ENCODE measurements at places on chromosomes 7 and 10.

- no peak for DNase-seq
These were observed 1160.6 kb downstream of the GATA3 start for GRCh38 chr10:9215121-9215520.

GRCh38 chr7:130904031-130904757 is 170.2 kb upstream of the KLF14 start:
- DNase-seq, result no peak

- no peak for DNase-seq
These were observed 184.2 kb downstream of the WDR37 start for GRCh38 chr10:1240341-1240775.

GRCh38 chr10:117431160-117431559 is 55.9 kb upstream of the PDZD8 start:
- DNase-seq, result no peak

DNA sequence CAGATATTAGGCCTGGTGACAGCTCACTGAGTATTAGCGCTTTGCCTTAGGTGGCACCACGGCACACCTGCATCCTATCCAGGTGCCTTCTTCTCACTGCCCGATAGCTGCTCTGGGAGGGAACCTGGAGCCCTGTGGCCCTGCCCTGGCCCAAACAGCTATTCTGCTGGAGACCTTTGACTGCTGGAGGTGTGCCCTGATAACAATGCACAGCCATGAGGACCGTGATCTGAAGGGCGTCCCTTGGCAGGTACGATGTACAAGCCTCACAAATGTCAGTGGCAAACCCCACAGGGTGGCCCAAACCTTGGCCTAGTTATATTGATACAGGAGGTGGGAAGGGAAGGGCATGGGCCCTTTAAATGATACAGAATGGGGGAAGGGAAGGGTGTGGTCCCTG is 259.5 kb downstream of the GRID1 start:
- no peak for DNase-seq

GRCh38 chr10:12377658-12378290 is 28.4 kb downstream of the CAMK1D start:
- DNase-seq, result no peak

GRCh38 chr7:116938678-116939077 is 14.6 kb upstream of the ST7 start:
- no peak for DNase-seq

DNA sequence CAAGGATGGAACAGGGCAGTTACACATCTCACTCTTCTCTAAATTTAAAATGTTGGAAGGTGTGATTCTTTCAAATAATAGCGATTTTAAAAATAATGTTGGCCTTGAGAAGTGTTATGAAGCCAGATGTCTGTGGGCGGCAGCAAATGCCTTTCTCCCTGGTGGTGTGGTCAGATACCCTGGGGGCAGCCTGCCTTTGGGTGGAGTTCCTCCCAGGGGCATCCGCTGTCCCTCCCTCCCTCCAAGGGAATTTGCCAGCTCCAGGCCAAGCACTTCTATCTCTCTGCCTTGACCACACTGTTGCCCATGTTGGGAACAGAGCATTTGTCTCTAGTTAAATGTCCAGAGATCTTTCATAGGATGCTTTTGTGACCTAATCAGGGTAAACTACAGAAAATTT is 121.4 kb downstream of the POU6F2 start:
- DNase-seq, result no peak

DNA sequence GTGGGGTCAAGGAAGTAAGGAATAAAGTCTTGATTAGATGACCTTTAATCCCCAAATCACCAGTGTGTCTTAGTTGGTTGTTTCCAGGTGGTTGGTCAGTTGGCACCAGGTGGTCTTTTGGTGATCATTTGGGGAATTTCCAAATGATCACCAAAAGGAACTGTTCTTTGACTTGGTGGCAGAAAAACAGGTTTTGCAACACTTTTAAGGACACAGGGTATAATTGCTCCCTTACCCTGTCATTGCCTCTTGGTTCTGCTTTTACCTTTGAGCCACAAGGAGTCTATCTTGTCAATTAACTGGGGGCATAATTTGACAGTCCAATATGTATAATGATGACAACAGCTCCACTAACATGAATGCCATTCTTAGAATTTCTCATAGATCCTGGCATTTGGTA is 104.2 kb downstream of the ADK start:
- no peak for DNase-seq

GRCh38 chr7:128836729-128837348 is 6.6 kb downstream of the FLNC start:
- no peak for DNase-seq

- DNase-seq, result peak; percentile 8
These were observed 213.6 kb upstream of the FZD1 start for GRCh38 chr7:91050677-91051076.

DNA sequence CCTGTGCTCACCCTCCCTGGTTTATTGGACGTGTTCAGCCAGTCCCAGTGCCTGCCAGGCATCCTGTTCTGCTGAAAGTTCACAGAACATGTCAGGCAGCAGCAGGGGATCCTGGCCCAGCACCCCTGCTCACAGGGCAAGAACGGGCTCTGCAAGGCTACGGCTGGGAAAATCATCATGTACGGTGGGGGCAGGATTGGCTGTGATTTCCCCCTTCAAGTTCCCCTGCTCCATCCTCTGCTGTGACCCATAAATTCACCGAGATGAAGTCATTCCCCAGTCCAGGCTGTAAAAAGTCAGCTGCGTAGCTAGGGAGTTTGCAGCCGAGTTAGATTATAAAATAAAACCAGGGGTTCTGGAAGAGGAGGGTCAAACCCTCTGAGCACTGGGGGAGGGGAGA is 484.1 kb upstream of the ZMIZ1 start:
- DNase-seq, result no peak

DNA sequence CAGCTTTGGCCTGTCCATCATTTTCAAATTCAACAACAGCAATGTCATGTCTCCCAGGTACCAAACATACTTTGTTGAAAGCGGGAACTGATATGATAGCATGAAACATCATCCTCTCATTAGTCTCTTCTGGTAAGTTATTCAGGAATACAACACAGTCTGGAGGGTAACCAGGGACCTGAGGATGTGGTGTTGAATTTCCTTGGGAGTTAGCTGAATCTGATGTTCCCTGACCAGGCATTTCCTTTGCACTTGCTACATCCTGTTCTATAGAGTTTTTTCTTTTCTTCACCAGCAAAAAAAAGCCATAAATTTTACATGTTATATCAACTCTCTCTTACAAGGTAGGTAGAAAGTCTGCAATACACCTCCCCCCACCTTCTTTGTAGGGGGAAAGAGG is 97.8 kb upstream of the AFAP1L2 start:
- DNase-seq, result no peak

DNA sequence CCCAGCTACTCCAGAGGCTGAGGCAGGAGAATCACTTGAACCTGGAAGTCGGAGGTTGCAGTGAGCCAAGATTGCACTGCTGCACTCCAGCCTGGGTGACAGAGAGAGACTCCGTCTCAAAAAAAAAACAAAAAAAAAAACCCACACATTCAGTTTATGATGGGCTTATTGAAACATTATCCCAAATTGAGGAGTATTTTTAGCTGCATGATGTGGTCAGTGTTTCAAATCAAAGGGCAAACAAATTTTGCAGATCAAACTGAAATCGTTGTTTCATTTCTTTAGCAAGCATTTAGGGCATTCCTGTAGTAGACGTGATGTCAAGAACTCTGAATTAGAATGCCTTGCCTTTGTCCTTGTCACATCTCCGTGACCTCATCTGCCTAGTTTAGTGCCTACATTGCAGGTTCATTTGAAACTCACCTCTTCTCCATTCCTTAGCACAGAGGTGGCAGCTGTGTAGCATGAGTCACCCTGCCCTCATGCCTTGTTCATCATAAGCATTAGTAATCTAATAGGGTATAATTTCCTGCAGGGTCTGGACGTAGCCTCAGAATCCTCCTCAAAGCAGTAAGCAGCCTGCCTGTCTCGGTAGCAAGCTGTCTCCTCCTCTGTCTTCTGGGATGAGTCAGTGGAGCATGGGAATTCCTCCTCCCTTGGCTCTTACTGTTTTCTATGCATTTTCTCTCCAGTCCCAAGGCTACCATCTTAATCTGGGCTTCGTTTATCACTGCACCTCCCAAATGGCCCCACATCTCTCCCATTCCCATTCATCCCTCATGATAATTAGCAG is 73.8 kb downstream of the CUL1 start:
- DNase-seq, result no peak

DNA sequence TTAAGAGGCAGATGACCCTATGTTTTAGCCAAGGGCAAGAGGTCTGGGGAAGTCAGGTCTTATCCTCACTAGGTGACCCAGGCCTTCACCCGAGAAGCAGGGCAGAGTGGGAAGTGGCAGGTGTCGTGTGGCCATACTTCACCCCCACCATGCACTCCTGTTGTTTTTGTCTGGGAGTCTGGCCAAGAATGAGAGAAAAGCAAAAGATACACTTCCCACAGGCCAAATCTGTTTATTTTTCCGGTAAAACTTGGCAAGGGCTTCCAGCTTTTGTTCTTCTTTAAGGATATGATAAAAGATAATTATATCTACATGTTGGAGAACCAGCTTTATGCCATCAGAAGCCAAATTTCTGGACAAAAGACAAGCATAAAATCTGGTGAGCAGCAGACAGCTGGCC is 137.4 kb upstream of the CDC14C start:
- DNase-seq, result no peak

DNA sequence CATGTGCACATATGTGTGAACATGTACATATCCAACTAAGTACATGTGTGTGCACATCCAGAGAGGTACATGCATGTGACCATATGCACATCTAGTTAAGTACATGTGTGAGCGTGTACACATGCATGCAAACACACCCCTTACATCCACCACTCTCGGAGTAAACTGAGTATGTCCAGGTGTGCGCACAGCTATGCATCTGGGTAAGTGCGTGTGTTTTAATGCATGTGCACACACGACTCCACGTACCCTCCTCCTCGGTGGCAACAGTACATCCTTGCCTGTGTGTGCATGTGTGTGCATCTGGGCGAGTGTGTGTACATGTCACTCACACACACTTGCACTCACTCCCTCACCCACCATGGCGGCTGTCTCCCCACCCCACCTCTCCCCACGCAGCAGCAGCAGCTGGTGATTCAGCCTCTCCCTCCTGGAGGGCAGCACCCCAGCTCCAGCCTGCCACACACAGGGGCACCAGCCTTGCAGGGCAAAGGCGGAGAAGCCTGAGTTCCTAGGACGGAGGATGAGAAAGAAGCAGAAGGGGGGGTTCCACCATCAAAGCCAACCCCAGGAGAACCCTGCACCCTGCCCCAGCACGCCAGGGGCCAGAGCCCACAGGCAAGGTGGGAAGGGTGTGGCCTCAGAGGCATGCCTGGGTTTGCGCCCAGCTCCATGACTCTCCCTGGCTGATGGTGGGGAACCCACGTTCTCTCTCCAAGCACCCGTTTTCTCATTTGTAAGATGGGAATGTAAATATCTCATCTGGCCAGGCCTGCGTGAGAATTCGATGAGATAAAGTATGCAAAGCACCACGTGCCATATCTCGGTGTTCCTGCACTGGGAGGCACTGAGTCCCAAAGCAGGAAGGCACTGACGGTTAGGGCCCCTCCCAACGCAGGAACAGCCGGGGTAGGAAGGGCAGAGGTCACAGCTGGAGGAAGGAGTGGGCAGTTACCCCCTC is 27.7 kb upstream of the DNAAF5 start:
- DNase-seq, result no peak
